ENCODE measurements at places on chromosomes 4 and X.

- no peak for DNase-seq
Measured at GRCh38 chr4:38306482-38307071, 346.4 kb downstream of the PTTG2 start.

DNA sequence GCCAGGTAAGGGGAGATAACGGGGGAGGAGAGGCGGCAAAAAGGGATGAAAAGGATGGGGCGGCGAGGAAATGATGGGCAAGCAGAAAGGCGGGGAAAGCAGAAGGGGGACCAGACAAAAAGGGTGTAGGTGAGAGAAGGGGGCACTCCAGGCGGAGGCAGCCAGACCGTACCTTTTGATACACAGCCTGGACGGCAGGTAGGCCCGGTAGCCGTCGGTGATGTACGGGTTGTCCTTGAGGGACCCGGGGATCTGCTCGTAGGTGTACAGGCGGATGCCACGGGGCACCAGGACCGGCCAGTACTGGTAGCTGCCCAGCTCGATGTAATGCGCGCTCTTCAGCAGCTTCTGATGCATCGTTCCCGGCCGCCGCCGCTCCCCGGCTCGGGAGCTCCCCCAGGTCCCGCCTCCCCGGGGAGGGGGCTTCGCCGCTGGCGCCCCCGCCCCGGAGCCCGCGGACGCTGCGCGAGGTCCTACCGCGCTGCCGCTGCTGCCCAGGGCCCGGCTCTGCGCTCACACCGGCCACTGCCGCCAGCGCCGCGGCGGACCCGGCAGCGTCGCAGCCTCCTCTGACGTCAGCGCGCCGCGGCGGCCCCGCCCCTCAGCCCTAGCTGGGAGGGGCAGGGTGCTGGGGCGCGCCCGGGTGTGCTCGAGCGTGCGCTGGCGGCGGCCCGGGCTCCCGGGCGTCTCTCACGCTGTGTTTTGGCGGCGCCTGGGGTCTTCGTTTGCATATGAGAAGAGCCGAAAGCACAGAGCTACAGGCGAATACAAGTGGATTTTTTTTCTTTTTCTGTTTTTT is at the start of gene PAQR3:
Gene PAQR3 (minus strand): TSS at position 571 of the 799 bp plus-strand sequence. CDS start 214 bp downstream, at position 357.
- peak; percentile 74 for DNase-seq

- no peak for DNase-seq
Measured at GRCh38 chr4:38266616-38267015, 306.4 kb downstream of the PTTG2 start.

- no peak for DNase-seq
Measured at GRCh38 chr4:72473434-72473900, 95.6 kb downstream of the ADAMTS3 start.

- no peak for DNase-seq
Measured at GRCh38 chr4:151167561-151167960, 68.1 kb downstream of the RPS3A start.

- no peak for DNase-seq
Measured at GRCh38 chrX:15812192-15812938, 22.1 kb downstream of the ZRSR2 start.

- DNase-seq: no peak
Measured at GRCh38 chrX:100409610-100410590, at the start of gene PCDH19. Gene PCDH19, minus strand, starts transcription at chrX:100410273. Its CDS starts 1,676 bp downstream, at chrX:100408597.

- no peak for DNase-seq
Measured at GRCh38 chr4:164224871-164225270, 529.1 kb upstream of the SMIM31 start.

GRCh38 chrX:68196939-68197791 is 236.1 kb downstream of the OPHN1 start:
- DNase-seq: peak; percentile 3

DNA sequence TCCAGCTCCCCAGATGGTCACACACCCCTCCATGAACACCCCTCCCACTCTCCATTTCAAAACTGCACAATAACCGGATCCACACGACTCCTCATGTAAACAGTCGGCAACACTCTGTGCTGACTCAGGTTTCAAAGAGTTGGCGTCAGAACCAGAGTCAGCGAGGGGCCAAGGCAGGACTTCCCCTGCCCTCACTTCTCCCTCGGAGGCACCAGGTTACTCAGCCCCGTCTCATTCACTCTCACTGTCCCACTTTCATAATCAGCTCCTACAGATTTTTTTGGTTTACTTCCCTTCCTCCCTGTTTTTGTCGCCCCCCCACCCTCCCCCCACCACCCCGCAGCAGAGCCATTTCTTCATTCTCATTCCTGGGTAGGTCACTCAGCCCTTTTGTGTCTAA is 2.7 kb upstream of the TIMP1 start:
- no peak for DNase-seq

DNA sequence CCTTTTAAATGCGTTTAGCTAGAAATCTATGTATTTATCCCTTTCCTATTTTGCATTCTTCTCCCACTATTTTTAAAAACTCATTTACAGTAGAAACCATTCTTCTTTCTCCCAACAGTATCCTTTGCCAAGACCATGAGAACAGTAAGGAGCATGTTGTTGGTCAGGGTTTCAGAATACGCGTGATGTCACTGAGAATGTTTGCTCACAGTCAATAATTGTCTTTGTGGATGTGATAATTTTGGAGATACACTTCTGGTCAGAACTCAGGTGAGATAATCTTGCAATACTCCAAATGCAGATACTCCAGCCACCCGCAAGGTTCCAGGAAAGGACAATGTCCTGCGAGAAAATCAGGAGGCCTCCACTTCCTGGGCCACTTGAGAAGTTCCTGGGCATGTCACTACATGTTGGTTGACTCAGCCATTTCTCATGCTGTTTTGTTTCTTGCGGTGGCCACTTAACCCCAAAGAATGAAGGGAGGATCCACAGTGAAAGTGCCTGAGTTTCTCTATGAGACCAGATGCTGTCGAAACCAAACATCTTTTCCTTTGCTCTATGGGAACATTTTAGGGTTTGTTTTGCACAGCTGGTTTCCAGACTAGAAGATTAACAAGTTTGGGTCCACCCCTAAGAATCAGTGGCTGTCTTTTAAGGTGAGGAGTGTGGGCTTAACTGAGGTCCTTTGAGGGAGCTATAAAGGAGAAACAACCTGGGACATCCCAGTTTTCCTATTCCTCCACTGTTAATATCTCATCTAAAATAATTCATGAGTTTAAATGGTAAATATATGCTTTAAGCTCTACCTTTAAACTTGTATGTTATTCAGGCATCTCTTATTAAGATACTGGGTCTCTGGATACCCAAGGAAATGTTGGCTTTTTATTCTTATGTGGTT is 116.0 kb downstream of the SOWAHB start:
- DNase-seq: no peak

DNA sequence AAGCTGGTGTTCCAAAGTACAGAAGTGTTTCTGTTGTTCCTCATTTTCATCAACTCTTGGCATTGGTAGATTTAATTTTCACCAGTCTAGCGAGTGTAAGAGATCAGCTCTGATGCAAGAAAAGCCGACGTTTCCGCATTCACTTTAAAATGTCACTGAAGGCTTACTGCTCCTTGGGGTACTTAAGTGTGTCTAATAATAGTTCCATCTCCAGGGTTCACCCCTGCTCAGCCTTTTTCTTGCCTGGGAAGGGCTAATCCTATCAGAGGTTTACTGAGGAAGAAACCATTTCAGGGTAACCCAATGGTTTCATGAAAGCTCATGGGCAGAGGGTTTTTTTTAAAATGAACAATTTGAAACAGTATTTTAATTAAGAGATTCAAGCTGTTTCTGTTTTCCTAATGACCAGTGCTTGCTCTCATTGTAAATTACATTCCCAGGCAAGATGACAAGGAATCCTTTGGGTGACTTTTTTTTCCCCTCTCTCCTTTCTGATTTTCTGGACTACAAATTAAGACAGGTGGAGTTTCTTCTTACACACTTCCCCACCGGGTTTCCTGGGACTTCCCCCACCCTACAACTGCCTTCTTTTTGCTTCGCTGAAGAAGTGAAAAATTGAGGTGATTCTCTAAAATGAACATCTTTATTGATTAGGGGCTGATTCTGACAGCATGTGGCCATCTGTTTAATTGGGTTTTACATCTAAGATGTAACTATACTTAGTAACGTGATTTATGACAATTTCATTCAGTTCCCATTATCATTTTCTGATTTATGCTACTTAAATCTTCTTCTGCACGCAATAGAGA is 78.7 kb upstream of the CBLL2 start:
- DNase-seq: no peak

GRCh38 chr4:8891646-8892555 is 20.3 kb upstream of the HMX1 start:
- no peak for DNase-seq

DNA sequence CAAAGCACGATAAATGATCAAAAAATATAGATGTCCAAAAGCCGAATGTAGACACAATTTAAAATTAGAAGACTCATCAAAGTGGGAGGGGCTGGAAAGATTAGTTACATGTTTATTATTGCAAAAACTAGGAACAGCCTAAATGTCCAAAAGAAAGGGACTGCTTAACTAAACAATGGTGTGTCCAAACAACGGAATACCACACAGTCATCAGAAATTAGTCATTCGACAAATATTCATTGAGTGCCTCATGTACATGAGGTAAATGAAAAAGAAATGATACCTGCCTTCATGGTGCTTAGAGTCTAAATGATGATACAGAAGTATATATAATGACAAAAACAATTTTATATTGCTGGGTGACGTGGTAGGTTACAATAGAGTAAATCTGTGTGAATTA is 139.7 kb downstream of the MAML3 start:
- DNase-seq: no peak

DNA sequence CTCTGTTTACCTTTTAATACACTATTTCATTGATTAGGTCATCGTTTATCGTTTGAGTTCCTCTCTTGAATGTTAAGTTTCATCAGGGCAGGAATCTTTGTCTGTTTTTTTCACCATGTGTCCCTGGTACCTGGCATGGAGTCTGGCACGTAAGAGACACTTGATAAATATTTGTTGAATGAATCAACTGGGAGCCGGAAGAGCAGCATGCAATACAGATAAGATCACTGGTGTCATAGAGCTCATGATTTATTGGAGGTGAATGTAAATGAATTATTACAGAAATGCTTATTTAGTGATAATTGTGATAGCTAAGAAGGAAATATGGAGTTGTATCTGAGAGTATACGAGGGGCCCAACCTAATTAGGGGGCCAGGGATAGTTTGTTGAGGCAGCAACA is 62.8 kb downstream of the UCHL1 start:
- DNase-seq: no peak

GRCh38 chr4:67751260-67751659 is 2.9 kb downstream of the GNRHR start:
- DNase-seq: no peak

DNA sequence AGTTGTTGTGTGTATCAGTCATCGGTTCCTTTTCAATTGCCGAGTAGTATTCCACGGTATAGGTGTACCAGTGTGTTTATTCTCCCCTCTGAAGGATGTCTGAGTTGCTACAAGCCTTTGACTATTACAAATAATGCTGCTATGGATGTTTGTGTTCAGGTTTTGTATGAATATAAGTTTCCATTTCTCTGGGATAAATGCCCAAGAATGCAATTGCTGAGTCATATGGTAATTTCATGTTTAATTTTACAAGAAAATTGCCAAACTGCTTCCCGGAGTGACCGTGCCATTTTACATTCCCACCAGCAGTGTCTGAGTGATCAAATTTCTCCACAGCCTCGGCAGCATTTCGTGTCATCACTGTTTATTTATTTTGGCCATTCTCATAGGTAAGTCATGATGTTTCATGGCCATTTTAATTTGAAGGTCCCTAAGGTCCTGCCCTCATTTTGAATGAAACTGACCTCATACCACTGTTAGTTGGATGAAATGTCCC is 73.9 kb downstream of the IRF2 start:
- DNase-seq: no peak

- no peak for DNase-seq
Measured at GRCh38 chrX:69503228-69503781, 821 bp upstream of the NALF2 start.

- DNase-seq: no peak
Measured at GRCh38 chr4:2805712-2806389, 13.0 kb downstream of the SH3BP2 start.

GRCh38 chr4:15436513-15436912 is 8.7 kb downstream of the C1QTNF7 start:
- peak; percentile 16 for DNase-seq

DNA sequence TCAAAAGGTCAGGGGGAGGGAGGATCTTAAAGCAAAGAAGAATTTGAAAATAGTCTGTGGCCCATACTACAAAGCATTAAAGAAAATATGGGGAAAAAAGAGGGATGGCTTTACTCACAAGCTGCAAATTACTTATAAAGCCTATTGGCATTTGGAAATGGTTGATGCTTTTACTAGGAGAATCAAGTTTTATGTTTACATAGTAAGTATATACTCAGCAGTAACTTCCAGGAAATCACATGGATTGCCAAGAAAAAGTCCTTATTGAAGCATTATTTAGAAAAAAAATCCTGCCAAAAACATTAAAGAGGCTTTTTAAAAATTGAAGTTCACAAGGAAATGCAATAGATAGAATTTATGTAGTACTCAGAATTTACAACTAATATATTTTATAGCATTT is 8.4 kb upstream of the SH3RF1 start:
- no peak for DNase-seq

DNA sequence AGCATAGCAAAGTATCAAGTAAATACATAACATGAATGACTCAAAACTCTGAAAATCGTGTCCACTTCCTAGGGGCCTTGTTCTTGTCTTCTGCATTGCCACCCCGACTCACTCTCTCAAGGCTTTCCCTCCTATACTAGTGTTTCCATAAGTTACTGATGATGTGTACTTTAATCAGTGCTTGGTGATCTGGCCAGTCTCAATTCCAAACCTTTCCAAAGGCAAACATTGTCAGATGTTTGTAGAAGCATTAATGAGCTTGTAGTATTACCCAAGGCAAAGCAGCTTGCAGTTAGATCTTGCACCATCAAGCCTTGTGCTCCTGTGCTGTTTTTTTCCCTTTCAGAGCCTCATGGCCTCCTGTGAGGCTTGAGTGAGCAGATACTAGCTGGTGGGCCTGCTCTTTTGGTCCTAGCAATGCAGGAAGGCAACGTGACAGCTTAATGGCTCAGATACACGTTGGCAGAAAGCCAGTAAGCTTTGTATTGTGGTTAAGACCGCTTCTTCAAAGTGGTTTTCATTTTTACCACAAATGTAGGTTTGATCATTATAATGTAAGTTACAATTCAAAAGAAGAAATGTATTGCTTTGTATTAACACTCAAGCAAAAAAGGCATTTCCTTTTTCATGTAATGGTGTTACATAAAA is 51.8 kb downstream of the RBPJ start:
- DNase-seq: peak; percentile 77

- no peak for DNase-seq
Measured at GRCh38 chr4:132530861-132531260, 618.2 kb upstream of the PCDH10 start.

GRCh38 chr4:123299212-123299691 is 97.3 kb upstream of the SPRY1 start:
- no peak for DNase-seq

- no peak for DNase-seq
Measured at GRCh38 chr4:25890571-25891485, 23.2 kb upstream of the SMIM20 start.

GRCh38 chrX:32933548-32933947 is 277.8 kb downstream of the DMD start:
- DNase-seq: no peak

- no peak for DNase-seq
Measured at GRCh38 chrX:96693407-96693806, 8.8 kb downstream of the DIAPH2 start.

All from AML-193 (cell line).